Right renal cortex interstitium (tissue), 3 donors: ENCODE measurements at places on chromosomes 11 and 22. TPM values are rescaled to one million over a fixed set of nuclear protein-coding genes. Genes with fewer than 3 reads are reported as not detected.

DNA sequence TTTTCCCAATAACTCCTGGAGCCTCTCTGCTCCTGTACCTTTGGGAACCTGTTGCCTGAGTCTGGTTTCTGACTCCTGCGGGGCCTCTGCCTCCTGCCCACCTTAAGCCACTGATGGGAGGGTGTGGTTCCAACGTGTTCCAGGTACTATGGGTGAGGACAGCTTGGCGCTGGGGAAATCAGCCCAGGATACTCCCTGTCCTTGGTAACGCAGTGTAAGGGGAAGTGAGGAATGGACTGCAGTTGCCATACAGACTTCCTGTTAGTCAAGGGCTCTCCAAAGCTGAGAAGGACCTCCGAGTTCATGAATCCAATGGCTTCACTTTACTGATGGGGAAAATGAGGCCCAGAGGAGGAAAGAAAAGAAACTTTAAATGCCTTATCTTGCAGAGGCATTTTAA is 1.2 kb upstream of the MARK2 start:
- no peak for DNase-seq

- DNase-seq: no peak
Observed at GRCh38 chr11:102575012-102575411, 44.5 kb upstream of the MMP7 start.

DNA sequence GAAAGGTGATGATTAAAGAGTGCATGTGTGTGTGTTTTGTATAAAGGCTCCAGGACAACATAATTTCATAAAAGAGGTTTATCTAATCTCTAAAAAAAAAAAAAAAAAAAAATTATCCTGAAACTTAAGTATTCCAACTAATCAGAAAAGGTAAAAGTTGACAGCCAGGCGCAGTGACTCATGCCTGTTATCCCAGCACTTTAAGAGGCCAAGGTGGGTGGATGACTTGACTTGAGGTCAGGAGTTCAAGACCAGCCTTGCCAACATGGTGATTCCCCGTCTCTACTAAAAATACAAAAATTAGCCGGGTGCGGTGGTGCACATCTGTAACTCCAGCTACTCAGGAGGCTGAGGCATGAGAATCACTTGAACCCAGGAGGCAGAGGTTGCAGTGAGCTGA is 632.7 kb upstream of the CHORDC1 start:
- DNase-seq: no peak

- DNase-seq: no peak
Observed at GRCh38 chr11:96109331-96110030, 185.6 kb upstream of the MTMR2 start.

GRCh38 chr11:77547863-77548551 is 41.7 kb upstream of the AQP11 start:
- peak; percentile 52 for DNase-seq

GRCh38 chr11:802018-802617 is 2.9 kb downstream of the PIDD1 start:
- DNase-seq: no peak

The OOSP4B gene
- not detected for polyA plus RNA-seq

The DDTL gene
- 6.0 TPM for polyA plus RNA-seq

The NUDT8 gene
- 3.3 TPM for polyA plus RNA-seq

The FOLH1 gene
- 19.2 TPM for polyA plus RNA-seq

The ACRV1 gene
- 1.4 TPM for polyA plus RNA-seq

The RBM4B gene
- polyA plus RNA-seq: 66.8 TPM

The TCF20 gene
- 26.2 TPM for polyA plus RNA-seq
